ENCODE measurements at places on chromosomes 6 and 20.
A peak's percentile ranks its signal among the peaks of the same experiment; 100 is the strongest.

DNA sequence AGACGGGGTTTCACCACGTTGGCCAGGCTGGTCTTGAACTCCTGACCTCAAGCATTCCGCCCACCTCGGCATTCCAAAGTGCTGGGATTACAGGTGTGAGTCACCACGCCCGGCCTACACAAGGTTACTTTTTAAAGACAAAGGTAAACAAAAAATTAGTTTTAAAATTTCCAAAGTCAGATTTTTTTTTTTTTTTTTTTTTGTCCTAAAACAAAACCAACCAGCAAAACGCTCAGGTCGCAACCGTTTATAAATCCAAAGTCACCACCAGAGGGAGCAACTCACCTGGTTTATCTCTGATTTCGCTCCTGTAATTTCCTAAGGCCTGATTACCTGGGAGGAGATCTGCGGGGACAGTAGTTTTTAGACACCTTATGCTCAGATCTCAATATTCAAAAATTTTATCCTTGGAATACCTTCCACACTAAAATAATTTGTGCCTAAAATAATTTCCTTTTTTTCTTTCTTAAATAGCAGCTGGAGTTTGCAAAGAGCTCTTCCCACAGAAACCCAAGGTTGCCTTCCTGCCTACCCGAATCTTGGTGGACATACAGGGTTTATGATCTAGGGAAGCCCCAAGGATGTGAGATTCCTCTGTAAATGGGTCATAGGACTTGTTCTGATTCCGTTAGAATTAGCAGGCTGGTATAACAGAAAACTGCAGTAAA lies 19.8 kb upstream of the TREM1 start:
- DNase-seq, result no peak

GRCh38 chr6:23841116-23841515 lies 284.9 kb upstream of the NRSN1 start:
- no peak for DNase-seq

DNA sequence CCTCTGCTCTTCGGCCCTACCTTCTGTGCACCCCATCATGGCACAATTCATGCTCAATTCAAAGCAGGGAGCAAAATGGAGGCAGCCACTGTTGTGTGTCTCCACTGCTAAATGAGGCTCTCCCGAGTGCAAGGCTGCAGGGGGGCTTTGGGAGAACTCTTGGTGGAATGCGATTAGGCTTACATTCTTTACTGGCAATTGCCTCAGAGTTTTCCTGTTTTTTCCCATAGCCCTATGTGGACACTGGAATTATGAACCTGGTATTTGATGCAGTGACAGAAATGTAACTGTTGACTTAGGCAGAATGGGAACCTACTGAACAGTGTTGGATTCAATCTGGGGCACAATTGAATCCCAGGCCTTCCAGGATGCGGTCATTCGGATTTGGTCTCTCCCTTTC lies 187.9 kb upstream of the GMDS start:
- no peak for DNase-seq

DNA sequence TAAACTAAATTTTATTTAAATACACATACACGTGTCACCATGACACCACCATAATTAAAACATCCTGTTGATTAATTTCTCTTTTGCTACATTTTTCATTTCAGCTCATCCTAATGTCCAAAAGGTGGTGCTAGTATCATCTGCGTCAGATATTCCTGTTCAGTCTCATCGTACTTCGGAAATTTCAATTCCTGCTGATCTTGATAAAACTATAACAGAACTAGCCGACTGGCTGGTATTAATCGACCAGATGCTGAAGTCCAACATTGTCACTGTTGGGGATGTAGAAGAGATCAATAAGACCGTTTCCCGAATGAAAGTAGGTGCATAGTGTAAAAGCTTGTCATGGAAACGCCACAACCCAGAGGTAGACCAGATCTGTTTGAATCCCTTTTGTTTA lies 263.4 kb downstream of the UTRN start:
- no peak for DNase-seq

GRCh38 chr6:24949020-24949569 lies 13.3 kb upstream of the RIPOR2 start:
- peak; percentile 65 for DNase-seq

- DNase-seq, result no peak
Observed at GRCh38 chr6:126531840-126532239, 191.9 kb downstream of the CENPW start.

- no peak for DNase-seq
Observed at GRCh38 chr6:45923831-45924391, 91.7 kb downstream of the CLIC5 start.

DNA sequence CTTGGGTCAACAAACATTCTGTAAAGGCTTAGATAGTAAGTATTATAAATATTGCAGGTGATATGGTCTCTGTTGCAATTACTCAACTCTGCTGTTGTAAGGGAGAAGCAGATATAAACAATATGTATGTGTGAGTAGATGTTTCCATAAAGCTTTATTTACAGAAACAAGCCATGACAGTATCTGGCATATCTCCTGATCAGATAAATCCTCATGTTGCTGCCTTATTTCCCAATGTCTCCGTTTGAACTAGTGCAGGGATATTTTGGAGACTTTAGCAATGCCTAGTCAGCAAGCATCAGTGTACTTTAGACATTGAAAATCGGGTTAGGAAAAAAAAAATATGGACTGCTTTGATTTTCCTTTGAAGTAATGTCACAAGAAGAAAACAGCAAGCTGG lies 96.1 kb downstream of the LAMA2 start:
- DNase-seq, result no peak

DNA sequence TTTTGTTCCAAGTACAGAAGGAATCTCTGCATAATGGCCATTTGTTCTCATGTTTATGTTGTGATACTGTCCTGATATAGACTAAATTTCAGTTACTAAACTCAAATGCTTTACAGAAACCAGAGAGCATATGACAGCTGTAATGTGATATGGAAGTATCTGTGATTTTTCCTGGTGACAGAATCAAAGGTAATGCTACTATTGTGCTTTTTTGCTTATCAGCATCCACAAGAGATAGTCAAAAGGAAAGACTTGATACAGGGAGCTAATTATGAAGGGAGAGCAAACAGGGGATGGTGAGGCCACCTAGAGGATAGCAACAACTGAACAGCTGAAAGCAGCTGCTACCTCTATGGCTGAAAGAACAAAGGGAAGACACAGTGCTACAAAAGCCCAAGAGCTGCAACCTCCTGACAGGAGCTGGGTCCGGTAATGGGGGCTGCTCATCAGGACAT lies 181.4 kb downstream of the PHF3 start:
- no peak for DNase-seq

DNA sequence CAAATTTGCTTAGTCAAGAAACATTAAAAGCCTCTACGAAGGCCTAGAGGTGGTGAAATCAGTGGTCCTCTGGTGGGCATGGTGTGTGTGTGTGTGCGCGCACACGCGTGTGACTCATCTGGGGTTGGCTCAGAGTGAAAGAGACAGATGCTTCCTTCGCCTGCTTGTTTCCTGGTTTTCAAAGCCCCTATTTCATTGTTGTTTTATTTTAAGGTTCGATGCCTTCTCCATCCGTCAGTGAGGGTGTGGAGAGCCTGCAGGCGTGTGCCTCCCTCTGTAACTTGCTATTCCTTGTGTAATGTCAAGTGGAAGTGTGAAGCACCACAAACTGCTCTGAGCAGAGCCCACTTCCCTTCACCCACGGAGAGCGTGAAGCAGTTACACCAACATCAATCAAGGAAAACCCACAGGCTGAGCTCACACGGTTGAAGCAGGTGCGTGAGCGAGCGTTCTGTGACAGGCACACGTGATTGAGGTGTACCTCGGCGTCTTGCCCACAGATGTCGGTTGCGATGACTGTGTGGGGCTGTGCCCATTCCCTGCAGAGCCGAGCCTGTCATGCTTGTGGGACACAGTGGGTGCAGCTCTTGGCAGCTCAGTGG lies 233.9 kb downstream of the PRL start:
- DNase-seq, result peak; percentile 14

GRCh38 chr20:25584905-25585704 lies at the start of gene NINL:
Gene NINL (minus strand): TSS chr20:25585531. CDS start chr20:25526587, 58,944 bp downstream.
- DNase-seq, result peak; percentile 37

DNA sequence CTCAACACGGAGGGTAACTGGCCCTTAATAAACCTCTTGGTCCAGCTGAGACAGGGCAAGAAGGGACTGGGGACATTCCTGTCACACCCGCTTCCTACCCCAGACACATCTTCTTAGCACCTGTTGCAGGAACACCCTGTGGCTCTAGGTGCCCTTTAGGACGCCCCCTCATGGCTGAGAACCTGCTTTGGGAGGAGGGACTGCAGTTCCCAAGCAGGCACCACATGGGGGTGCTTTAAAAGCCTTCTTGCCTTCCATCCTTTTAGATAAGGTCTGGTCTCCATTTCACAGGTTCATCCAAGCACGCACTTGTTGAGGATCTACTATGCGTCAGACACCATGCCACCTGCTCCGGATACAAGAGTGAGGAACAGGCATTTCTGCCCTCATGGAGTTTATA lies 26.6 kb downstream of the NSFL1C start:
- no peak for DNase-seq

GRCh38 chr6:125835221-125835744 lies 44.5 kb downstream of the NCOA7 start:
- no peak for DNase-seq

- DNase-seq, result no peak
Observed at GRCh38 chr6:155181498-155181897, 82.3 kb upstream of the CLDN20 start.

DNA sequence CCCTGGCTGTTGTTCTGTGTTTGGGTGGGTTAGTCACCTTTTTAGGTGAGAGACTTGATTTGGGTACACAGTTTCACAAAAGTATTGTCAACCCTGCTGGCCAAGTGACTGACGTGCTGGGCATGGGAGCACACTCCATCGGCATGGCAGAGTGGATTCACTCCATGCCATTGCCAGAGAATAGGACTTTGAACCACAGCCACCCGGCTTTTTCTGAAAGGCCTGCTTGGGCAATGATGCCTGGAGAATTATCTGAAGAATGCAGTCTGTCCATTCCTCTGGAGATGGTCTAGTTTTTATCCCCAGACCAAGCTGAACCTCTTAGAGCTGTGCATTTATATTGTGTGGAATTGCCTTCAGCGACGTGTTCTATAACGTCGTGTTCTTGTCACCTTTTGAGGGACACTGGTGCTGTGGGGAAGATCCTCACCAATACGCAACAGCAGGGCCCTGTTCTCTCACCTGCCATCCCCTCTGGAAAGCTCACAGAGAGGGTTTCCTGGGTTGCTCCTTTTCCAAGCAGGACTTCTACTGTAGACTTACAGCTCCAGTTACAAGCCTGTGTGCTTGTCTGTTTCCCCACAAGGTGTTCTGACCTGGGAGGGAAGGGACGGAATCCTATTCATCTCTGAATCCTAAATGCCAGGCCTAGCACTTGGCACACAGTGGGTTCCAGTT lies 183.4 kb upstream of the AKAP12 start:
- no peak for DNase-seq

DNA sequence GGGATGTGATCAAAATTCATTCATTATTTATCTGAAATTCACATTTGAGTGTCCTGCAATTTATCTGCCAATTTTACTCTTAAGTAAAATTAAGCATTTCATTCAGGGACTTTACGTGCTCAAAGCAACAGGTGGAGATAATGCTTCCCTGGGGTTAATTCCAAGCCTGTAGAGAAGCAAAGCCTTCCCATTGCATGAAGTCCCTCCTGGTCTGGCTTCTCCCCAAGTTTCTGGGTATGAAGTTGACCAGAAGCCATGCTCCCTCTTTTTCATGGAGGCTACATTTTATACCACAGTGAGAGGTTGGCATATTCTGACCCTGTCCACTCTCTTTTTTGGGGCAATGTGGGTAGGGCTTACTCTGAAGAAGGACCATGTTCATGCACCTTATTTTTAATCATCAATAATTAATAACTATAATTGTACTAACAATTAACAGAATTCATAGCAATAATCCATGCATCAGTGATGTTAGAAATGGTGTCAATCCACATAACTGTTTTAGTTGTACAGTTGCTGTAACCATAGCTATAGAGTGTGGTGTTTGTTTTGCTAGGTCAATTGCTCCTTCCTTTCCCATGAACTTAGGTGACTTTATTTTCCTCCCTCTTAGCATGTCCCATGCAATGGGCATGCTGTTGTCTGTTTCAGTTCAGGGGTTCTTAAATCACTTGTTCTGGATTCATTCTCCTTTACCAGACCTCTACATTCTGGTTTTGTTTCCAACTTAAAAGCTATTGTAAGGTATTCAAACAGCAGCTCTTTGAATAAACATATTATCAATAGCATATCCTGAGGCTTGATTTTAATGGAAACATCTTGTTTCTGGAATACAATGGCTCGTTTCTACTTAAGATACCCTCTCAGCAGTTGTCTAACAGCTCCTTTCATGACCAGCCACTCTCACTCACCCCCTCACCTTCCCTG lies 1.5 kb downstream of the LAMA4 start:
- no peak for DNase-seq

DNA sequence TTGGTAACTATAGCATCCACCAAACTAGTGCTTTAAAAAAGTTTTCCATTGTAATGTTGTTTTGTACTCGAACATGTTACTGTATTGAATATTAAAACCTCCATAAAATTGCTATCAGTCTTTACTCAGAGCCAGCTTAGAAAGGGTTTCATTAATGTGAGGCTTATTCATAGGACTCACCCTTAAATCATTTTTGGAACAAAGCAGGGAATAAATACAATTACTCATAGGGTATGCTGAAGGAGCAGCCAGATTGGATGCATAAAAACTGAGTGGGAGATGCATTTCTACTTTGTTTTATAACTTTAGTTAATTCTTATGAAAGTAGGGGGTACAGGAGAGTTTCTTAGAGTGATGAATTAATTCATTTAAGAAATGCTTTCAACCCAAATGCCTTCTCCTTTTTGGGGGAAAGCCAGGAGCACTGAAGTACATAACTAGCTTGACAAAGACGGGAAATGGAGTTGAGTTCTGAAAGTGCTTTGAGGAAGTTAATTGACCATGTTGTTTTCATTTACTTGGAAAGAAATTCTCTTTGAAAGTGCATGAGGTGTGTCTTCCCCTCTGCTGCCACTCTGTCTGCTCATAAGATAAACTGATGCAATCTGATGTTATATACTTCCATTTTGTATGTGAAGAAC lies 90.3 kb downstream of the RNF144B start:
- no peak for DNase-seq
